ENCODE measurements at places on chromosomes 11 and 22. TPM values are rescaled to one million over a fixed set of nuclear protein-coding genes. Genes with fewer than 3 reads are reported as not detected.

DNA sequence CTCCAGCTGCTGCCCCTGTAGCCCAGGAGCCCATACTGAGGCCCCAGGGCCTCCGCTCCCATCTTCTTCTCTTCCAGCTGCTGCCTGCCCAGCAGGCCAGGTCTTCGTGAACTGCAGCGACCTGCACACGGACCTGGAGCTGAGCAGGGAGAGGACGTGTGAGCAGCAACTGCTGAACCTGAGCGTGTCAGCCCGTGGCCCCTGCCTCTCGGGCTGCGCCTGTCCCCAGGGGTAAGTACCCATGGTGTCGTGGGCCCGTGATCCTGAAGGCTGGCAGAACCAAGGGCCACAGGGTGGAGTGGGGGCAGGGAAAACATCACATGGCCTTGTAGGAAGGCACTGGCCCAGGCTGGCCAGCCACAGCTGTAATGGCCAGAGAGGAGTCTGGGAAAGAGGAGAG is 31.2 kb downstream of the OTOG start:
- no peak overlapping the region for H3K4me3 ChIP-seq
- no peaks in the 10 kb centered on the region for H3K36me3 ChIP-seq
- DNase-seq = no peak
- no peak overlapping the region for H3K27ac ChIP-seq
- no peaks in the 10 kb centered on the region for H3K4me1 ChIP-seq

KCTD14 gene
- 5.3 TPM for total RNA-seq

DNA sequence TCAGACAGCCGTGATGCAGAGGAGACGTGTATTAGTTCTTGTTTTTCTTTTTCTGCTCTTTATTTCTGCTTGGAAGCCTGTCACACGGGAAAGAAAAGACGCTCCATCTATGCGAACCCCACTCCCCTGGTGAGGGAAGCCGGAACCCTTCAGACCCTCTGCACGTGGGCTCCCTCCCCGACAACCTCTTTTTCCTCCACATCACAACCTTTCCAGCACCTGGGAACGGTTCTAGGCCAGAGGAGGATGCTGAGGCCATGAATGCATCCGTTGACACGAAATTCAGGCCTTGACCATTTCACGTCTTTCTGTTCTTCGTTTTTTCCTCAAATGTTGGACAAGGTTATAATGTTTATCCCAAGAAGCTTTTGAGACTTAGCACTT is 85.3 kb upstream of the WNT7B start:
- DNase-seq = no peak
- no peaks in the 10 kb centered on the region for H3K36me3 ChIP-seq
- H3K4me3 ChIP-seq = no peak overlapping the region
- H3K4me1 ChIP-seq = no peaks in the 10 kb centered on the region

DNA sequence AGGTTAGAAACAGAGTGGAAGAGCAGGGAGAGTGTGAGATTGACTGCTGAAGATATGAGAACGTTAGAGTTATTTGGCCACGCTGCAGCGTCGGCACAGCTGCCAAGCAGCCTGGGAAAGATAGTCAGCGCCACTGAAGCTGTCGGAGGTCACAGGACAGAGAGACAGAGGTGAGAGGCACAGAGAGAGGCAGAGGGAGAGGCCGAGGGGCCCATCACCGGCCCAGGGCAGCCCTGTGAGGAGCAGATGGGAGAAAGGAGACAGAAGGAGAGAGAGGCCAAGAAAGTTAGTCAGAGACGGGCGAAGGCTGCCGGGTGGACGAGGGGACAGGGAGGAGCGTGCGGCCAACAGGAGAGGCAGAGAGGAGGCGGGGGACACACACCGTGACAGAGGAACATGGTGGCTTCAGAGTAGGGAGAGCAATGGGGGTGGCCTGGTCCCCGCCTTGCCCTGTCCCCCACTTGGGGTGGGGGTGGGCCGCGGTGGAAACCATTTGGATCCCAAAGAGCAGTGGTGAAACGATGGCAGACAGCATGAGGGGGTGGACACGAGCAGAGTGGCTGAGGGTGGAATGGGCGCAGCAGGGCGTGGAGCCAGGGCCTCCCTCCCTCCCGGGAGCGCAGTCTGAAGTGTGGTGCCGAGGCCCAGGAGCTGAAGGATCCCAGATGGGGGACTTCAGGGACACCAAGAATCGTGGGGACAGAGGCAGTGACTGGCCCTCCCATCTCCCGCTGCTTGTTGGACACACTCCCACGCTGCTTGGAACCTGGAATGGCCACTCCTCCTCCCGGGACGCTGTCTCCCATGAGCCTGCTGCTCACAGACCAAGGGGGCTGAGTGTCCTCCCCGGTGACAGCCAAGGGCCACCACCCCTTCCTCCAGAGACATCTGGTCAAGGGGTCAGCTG is 26.6 kb downstream of the LRRC10B start:
- no peaks in the 10 kb centered on the region for H3K27me3 ChIP-seq
- no peak for DNase-seq
- no peaks in the 10 kb centered on the region for H3K36me3 ChIP-seq
- H3K4me1 ChIP-seq = peaks cover 9% of the 10 kb centered on the region
- no peak overlapping the region for H3K27ac ChIP-seq

SLC1A2 gene
- 4.9 TPM for total RNA-seq

DNA sequence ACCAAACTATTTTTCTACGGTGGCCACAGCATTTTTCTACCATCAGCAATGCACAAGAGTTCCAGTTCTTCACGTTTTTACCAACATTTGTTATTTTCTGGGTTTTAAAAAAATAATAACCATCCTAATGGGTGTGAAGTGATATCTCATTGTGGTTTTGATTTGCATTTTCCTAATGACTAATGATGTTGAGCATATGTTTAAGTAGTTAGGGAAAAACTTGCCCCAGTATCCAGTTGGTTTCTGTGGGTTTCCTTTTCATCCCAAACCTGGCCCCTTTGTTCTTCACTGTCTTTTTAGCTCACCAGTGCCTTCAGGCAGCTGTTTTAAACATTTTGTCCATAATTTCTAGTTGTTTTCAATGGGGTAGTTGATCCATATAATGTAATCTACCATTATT is 14.7 kb upstream of the PTS start:
- no peaks in the 10 kb centered on the region for H3K4me1 ChIP-seq
- no peak overlapping the region for H3K27ac ChIP-seq
- no peak for DNase-seq
- no peaks in the 10 kb centered on the region for H3K36me3 ChIP-seq
- no peak overlapping the region for H3K4me3 ChIP-seq
- peaks cover 31% of the 10 kb centered on the region for H3K27me3 ChIP-seq
